ENCODE measurements at places on chromosomes 16 and 17.

- DNase-seq, result no peak
Observed at GRCh38 chr16:70796301-70796700, 4.7 kb downstream of the VAC14 start.

GRCh38 chr17:35596530-35597233 lies 9.6 kb downstream of the AP2B1 start:
- DNase-seq, result no peak

GRCh38 chr16:70738083-70738977 lies 52.5 kb upstream of the MTSS2 start:
- DNase-seq, result peak; percentile 83

DNA sequence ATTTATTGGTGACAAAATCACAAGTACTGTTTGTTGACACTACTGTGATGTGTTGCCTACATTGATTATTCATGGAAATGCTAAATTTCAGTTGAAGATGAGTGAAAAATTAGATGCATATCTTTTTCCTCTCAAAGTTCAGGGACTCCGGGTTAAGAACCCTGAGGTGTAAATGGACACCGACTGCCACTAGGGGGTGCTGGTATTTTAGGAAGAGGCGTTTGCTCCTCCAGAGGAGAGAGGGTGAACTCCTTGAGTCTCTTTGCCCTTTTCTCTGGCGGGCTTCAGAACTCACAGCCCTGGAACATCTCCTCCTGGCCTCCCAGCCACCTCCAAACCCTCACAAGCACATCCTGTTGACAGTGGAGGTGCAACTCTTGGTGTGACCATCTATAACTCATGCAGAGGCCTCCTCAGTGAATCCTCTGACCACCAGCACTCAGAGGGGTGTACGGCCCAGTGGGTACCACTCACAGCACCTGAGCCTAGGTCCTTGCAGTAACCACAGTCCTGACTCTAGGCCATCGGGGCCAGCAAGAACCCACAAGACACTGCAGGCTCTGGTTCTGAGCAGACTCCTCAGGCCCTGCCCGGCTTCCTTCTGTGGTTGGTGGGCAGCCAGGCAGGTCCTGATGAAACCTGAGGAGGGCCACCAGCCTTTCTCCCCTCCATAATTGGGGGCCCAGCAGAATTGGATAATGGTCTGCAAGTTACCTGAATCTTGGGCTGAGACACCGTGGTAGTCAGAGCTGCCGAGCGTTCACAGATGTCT lies 26.2 kb upstream of the PIK3R5 start:
- peak; percentile 88 for DNase-seq

GRCh38 chr16:68093816-68094613 lies 8.8 kb downstream of the NFATC3 start:
- DNase-seq, result peak; percentile 78

- DNase-seq, result no peak
Observed at GRCh38 chr16:78972006-78972405, 628.5 kb downstream of the MAF start.

DNA sequence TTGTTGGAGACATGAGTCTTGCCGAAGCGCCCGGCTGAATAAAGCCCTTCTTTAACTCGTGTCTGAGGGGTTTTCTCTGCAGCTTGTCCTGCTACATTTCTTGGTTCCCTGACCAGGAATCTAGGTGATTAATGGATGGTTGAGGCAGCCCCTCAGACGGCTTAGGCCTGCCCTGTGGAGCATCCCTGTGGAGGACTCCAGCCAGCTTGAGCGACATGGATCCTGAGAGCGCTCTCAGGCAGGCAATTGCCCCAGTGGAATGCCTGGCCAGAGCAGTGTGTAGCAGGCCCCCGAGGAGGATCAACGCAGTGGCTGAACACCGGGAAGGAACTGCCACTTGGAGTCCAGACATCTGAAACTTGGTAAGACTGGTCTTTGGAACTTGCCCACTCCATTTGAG lies 17.3 kb upstream of the ENDOV start:
- no peak for DNase-seq

GRCh38 chr17:71516149-71516548 lies 604.7 kb upstream of the SOX9 start:
- no peak for DNase-seq

GRCh38 chr17:63035271-63035670 lies 69.2 kb downstream of the TANC2 start:
- DNase-seq, result no peak

DNA sequence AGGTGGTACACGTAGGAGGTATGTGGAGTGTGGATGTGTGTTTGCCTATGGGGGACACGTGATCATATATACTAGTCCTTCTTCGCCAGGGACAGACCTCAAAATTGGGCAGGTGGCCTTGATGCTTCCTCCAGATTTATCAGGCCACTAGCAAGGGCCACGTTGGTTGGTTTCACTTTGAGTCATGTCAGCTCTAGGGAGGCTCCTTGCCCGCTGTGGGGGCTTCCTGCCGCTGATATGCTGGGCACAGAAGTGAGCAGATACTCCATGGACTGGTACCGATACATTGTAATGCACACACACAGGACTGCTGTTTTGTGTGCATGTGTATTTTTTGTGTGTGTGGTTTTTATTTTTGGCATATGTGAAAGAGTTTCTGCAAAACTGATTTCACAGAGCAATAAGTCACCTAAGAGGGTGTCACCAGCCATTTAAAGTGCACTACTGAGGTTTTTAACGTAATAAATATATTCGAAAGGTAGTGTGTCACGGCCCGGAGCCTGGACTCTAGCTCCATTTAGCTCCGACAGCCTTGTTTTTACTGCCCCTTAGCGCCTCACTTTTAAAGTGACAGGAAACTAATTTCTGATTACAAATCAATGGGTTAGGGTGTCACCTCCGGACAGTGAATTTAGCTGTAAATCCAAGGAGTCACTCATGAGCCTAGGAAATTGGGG lies 605.5 kb upstream of the SALL1 start:
- DNase-seq, result no peak

DNA sequence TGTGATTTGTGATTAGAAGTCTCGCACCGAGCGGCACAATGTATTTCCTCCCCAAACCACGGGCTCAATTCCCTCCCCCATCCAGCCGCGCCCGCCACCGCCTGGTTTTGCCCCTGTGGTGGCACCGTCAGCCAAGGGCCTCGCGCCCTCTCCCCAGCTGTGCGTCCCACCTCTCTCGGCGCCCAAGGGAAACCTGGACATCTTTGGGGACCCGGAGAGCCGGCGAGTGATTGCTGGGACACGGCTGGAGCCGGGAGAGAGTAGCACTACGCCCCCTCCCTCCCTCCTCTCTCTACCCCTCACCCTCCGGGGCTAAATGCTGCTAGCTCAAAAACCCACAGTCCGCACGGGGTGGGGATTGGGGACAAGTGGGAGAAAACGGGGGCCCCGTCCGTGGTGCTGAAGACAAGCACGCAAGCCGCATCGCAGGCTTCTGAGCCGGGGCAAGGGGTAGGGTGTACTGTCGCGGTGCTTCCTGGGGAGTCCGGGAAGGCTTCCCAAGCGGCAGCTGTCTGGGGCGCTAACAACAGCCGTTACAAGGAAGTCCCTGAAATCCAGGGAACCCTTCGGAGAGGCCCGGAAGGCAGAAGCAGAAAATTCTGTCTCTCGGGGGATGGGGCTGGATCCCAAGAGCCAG lies 1.4 kb downstream of the CBLN1 start:
- DNase-seq, result no peak

- no peak for DNase-seq
Observed at GRCh38 chr16:64287655-64288528, 834.0 kb downstream of the CDH11 start.

DNA sequence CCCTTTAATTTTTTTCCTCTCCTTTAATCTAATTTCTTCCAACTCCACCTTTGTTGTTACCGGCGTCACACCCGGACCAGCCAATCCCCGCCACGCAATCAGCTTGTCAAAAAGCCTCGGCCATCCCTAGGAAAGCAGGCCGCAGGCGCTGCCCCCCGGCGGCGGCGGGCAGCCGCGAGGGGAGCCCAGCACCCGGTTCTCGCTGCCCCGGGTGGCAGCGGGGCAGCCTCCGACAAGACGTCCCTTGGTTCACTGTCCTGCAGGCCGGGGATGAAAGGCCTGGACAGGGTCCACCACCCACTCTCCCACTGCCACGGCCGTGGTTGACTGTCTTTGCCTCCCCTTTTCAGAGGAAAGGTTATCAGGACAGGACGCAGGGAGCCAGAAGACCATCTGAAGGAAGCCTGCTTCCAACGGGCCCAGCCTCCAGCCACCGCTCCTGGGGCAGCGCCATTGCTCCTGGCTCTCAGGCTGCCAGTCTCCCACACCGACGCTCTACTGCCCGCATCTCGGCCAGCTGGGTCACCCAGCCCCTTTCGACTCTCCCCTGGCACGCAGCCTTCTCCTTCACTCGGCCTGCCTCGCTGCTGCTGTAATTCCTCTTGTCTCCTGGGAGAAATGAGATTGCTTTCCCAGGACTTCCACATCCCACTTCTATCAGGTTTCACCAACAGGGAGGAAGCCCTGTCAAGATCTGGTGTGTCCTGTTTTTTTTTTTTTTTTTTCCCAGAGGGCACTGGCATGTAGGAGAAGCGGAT lies 2.8 kb upstream of the UBTF start:
- peak; percentile 89 for DNase-seq

GRCh38 chr17:82528484-82529265 lies 9.1 kb downstream of the FOXK2 start:
- no peak for DNase-seq

DNA sequence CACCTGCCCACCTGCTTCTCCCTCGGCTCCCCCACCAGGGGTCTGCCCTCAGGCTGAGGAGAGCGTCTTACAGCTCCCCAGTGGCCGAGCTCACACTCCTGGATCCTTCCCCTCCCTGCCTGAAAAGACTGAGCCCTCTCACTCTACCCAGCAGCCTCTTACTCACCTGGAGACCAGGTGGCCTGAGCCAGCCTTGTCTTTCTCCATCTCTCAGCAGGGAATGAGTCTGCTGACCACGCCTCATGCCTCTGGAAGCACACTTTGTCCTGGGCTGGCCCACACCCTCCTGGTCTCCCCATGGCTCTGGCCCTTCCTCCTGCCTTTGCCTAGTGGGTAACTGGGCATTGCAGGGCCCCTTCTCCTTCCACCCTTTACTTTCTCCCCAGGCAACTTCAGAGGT lies 177.2 kb downstream of the ENGASE start:
- no peak for DNase-seq

- DNase-seq, result no peak
Observed at GRCh38 chr16:65235339-65236177, 113.7 kb upstream of the CDH11 start.

GRCh38 chr17:34117811-34118210 lies 137.3 kb upstream of the CCL2 start:
- DNase-seq, result no peak

DNA sequence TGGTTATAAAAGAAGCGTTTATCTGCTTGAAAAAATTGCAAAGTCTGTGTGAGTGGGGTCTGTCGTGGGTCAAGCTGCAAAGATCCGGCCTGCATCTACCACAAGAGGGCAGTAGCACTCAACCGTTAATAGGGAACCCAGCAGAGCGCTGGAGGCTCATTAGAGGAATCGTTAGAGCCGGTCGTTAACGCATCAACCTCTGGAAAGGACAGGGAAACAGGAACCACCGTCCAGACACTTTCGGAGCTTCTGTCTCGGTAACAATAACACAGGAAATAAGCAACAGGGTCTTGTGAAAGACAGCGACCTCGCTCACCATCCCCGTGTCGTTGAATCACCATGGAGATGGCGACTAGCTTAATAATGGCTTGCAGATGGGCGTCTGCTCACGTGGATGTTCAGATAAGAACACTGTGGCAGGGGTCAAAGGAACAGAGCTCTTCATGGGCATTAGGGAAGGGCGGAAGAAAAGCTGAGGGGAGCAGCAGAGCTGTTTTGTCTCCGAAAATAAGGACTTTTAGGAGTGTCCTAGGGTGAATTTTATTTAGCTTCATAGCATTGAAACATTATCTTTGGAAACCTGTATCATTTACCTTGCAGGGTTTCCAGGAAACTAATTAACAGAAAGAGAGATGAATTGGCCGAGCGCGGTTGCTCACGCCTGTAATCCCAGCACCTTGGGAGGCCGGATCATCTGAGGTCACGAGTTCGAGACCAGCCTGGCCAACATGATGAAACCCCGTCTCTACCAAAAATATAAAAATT lies 11.9 kb upstream of the NSRP1 start:
- peak; percentile 94 for DNase-seq

GRCh38 chr16:21684199-21684598 lies 20.4 kb downstream of the OTOA start:
- DNase-seq, result no peak

DNA sequence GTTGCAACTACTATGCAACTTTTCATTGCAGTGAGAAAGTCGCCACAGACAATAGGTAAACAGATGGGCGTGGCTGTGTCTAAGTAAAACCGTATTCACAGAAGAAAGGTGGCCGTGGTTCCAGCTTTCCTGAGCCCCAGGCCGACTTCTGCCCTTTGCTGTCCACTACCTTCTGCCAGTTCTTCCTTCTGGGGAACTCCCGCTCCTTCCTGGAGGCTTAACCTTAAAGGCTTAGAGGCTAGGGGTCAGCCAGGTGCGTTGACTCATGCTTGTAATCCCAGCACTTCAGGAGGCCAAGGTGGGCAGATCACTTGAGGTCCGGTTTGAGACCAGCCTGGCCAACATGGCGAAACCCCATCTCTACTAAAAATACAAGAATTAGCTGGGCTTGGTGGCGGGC lies 2.1 kb upstream of the SEPTIN12 start:
- no peak for DNase-seq

DNA sequence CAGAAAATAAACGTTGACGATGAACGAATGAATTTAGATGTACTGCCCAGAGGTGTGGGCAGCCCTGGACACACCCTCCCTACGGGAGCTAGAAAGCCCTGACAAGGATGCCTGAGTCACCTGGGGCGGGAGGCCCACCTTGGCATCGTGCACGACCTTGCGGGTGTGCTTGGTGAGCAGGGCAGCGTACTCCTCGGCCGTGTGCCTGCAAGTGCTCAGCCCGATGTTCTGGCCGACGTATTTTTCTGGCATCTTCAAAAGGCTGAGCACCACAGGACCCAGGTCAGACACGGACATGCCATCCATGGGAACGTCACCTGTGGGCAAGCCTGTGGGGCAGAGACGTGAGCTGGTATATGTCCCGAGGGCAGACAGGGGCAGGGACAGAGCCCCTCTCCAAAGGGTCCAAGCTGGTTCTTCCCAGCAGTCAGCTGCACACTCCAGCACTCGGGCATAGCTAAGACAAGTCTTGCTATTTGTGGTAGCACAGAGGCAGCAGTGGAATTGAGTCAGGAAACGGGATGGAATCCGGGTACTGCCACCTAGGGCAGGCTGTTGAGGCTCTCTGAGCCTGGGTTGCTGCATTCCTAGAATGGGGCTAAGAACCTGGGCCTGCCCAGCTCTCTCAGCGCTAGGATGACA lies 10.8 kb downstream of the NMRAL1 start:
- no peak for DNase-seq

DNA sequence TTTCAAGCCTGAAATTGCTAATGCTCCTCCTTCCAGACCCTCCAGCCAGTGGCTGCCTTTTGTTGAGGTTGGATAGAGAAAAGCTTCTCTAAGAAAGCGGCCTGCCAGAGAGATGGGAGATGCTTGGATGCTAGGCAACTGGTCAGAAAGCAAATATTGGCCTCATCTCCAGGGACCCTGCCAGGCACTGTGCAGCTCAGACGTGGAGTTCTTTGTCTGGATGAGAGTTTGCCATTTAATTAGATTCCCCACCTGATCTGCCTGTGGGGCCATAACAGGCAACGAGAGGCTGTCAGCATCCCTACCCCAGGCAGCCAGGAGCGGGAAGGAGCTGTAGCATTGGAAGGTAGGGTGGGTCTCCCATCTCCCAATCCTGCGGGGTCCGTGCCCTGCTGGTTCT lies 52.7 kb downstream of the ASIC2 start:
- no peak for DNase-seq

Measured in adipocyte (in vitro differentiated cells).